ENCODE measurements at places on chromosomes 7 and 10.

- no peak for DNase-seq
Observed at GRCh38 chr7:150519310-150519709, 4.6 kb downstream of the GIMAP7 start.

- no peak for DNase-seq
Observed at GRCh38 chr7:50826371-50827172, 43.9 kb upstream of the GRB10 start.

- DNase-seq: no peak
Observed at GRCh38 chr7:141664450-141664849, 37.5 kb downstream of the DENND11 start.

DNA sequence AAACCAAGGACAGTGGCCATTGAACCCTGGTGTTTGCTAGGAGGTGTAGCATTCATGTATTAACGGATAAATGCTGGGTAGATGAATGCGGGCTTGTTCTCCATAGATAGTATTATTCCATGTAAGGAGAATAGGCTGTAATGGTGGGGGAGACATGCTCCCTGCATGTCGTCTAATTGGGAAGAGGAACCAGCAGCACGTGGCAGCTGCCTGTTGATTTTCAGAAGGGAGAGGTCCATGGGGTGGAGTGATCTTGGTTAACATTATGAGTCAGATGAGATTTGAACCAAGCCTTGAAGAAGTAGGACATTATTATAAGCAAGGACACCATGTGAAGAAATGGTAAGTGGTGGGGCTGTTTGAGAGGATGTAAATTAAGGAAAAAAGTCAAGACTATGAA, 112.5 kb downstream of the WNT2 start:
- DNase-seq: no peak

DNA sequence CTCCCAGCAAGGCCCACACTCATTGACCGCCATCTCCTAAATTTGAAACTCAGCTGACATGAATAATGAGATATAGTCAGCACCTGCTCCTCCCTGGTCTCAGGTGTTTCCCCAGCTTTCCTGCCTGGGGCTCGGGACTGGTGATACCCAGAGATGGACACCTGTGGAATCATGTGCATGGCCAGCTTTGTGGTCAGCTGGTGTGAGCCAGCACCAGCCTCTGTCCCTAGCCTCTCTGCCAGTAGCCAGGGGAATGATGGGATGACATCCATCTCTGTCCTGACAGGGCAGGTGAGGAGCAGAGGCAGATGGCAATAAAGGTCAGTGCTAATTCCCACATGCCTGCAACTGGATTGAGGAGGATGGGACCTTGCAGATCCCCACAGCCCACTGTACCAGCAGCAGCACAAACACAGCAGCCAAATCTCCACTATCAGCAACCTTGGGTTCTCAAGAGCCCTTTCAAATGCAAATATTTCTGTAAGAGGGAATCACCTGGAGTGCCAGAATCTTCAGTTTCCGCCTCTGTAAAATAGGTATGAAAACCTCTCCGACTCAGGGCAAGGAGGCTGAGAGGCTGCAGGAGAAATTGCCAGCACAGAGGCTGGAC, 329.2 kb upstream of the ZMIZ1 start:
- no peak for DNase-seq

DNA sequence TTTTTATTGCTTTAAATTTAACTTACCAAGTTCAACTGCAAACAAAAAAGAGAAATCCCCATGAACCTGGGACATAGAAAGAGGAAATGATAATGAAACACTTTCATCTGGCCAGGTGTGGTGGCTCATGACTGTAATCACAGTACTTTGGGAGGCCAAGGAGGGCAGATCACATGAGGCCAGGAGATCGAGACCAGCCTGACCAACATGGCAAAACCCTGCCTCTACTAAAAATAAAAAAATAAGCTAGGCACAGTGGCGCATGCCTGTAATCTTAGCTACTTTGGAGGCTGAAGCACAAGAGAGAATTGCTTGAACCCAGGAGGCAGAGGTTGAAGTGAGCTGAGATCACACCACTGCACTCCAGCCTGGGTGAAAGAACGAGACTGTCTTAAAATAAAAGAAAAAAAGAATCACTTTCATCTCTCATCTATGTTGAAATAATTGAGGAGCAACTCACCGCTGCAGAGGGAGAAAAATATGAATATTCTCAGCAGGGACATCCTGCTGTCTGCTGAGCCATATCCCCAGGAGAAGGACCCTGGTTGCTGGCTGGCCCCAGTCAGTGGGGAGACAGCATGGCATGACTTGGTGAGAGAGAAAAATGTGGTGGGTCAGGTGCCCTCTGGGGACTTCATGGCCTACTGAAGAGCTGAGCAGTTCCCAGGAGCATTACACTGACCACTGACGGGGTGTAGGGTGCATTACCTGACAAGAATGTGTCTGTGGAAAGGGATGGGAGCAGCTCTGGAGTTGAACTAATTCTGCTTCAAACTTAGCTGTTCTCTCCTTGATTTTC, 22.8 kb upstream of the TARP start:
- no peak for DNase-seq

GRCh38 chr7:132488634-132489302, 87.5 kb downstream of the PLXNA4 start:
- DNase-seq: no peak

GRCh38 chr10:110919349-110919931, at the start of gene SHOC2:
SHOC2 (plus strand) TSS chr10:110919604; CDS start chr10:110964359, 44,755 bp downstream.
- DNase-seq: peak; percentile 64

GRCh38 chr7:81725812-81726127, 44.1 kb downstream of the HGF start:
- no peak for DNase-seq

- no peak for DNase-seq
Observed at GRCh38 chr10:26909753-26910152, 49.0 kb upstream of the ABI1 start.

DNA sequence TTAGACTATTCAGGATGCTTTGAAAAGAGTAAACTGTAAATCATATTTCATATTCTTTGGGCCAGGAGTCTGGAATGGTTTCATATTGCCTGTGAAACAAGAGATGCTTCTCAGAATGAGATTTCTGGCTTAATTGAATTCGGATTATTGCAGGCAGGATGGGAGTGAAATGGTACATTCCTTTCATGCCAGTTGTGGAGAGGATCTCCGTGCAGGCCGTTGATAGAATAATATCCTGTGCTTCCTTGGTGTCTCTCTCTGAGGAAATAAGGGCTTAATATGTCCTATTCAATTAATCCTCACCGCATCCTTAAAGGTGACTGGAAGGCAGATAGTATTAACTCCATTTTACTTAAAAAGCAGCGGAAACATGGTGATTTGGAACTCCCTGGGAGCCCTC, 56.6 kb downstream of the CUX1 start:
- DNase-seq: no peak

DNA sequence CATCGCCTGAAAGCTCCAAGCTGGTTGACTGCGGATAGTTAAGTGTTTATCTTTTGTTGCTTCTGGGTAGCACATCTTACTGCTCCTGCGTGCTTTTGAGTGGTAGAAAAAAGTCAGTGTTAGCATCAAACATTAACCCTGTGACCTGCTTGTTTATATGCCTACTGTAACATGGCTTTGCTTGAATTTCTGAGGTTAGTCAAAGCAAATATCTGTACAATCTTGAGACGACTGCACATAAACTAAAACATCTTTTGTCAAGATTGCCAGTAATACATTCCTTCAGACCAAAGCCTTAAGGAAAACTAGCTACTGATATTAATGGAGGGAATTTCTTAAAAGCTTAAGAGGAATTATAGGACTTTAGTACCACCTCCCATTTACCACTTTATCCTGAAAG, 163.7 kb downstream of the BAMBI start:
- DNase-seq: no peak

- DNase-seq: no peak
Observed at GRCh38 chr10:93062514-93063143, 2.0 kb downstream of the CYP26C1 start.

DNA sequence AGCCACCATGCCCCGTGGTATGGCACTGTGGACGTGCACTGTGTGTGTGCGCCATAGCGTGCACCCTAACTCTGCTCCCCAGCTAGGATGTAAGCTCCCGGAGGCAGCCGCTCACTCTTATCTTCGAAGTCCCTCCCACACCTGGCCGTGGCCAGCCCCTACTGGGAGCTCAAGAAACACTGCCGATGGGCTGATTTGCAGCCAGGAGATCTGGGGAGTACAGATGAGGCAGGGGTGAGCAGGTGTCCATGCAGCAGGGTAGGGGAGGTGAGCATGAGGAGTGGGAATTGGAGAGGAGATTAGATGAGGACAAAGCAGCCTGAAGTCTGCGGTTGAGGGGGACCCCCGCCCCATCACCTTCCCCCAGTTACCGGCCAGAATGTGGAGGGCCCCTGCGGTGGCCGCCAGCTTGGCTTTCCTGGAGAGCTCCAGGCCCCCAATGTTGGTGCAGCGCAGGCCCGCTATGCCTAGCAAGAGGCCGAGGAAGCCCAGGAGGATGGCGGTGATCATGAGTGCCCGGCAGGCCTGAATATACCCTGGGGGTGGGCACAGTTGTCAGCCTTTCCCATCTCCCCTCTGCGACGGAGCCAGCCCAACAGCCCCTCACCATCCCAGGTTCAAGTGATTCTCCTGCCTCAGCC, 3.6 kb downstream of the CLDN15 start:
- no peak for DNase-seq

DNA sequence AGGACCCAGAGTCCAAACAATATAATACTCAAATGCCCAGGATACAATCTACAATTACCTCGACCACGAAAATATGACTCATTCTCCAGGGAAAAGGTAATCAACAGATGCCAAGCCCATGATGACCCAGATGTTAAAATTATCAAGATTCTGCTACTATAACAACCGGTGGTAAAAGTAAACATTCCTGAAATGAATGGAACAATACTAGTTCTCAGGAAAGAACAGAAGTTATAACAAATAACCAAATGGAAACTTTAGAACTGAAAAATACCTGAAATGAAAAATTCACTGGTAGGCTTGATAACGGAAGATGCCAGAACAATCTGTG, 34.1 kb upstream of the GUSB start:
- no peak for DNase-seq

- DNase-seq: no peak
Observed at GRCh38 chr10:93751832-93752231, 5.9 kb upstream of the LGI1 start.

DNA sequence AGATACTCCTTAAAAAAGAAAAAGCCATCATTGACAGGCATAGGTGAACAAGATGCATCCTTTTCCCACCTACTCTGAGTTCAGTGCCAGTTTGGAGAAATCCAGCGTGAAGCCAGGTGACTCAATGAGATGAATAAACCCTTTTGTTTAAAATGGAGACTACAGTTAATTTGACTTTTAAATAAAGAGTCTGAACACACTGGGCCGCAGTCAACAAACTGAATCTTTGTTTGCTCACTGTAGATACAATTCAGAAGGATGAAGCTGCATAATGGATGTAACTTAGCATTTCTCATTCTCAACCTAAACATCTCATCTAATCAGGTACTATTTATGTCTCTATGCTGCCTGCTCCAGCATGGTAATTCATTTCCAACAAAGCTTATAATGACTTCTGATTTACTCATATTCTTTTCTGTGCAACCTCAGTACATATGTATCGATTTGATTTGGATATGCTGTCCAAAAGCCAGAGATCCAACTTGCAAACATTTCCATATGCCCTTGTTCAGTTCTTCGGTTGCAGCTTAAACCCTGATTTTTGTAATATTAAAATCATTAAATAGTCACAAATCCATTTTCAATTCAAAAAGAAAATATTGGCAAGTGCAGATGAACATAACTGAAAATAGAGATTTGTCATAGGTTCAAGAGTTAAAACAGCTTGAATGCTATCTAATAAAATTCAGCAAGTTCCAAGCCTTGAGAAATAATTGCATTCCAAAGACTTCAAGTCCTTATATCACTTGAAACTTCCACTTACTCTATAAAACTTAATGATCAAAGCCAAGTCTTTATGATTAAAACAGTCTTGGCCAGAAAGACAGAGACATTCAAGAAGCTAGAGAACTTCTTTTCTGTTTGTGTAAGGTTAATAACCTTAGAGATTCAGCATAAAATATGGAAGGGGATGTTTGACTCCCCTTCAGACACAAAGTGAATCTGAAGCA, 67.8 kb downstream of the CPVL start:
- DNase-seq: no peak

DNA sequence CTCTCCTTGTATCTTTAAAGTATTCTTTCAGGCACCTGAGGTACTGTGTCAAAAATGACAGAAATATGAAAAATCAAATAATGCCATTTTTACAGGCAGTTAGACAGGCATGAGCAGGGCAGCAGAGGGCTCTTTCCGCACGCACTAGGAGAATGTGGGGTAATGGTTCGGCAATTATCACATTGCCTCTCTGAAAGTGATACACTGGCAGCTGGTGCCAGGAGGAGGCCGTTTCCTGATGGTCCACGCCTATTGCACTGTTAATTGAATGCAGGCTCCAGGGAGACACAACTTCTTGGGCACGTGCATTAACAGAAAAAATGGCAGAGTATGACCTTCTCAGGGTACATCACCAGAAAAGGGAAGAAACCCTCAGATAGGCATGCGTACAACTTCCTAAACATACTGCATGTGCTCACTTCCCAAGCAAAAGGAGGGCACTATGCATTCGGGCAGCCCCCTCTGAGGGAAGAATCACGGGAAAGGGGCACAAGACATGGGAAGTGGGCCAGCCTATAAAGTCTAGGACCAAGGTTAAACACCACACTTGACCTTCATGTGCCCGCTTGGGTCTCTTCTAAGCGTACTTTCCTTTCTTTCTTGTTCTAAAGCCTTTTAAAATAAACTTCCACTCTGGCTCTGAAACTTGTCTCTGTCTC, 161.7 kb downstream of the TNS3 start:
- no peak for DNase-seq

DNA sequence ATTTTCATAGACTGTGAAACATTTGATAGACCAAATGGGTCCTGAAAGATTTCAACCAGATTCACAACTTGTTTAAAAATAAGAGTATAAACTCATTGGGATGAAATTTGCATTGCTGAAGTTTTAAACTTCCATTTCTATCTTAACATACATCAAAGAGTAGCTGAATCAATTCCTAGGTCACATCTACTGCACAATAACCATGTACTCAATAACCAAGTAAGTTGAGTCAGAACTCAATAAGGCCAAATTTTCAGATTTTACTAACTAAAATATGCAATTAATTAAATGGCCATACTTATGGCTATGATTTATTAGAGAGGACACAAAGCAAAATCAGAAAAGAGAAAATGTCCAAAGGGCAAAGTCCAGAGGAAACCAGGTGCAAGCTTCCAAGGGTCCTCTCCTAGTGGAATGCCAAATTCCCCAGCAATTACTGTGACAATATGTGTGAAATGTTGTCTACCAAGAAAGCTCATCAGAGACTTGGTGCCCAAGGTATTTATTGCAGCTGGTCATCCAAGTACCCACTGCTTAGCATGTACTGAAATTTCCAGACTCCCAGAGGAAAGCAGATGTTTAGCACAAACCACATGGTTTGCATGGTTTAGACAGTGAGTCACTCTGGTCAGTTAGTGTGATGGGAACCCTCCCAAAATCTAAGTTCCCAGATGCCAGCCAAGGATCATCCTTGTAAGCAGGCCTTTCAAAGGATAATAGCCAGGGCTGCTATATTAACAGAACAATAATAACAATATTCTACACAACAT, 238.9 kb downstream of the IPMK start:
- DNase-seq: no peak

GRCh38 chr7:32694182-32694581, 197.4 kb downstream of the KBTBD2 start:
- no peak for DNase-seq

- no peak for DNase-seq
Observed at GRCh38 chr7:148563583-148564274, 26.8 kb upstream of the C7orf33 start.

All from GM12892 (cell line).